ENCODE measurements at places on chromosomes 13 and 19.

DNA sequence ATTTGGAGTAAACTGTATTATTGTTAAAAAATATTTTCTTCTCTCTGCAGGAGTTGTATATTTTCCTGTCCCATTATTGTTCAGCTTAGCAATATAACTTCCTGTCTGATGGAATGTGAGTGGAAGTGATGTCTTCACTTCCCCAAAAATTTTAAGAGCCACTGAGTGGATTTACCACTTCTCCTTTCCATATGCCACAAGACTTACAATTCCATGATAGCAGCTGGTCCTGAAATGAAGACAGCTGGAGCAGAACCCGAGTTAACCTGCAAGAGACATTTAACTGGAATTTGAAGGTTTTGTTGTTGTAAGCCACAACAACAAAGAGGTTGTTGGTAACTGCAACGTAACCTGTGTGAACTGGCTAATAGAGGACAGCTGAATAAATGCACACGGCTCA, 23.4 kb upstream of the TBC1D4 start:
- no peak for DNase-seq

DNA sequence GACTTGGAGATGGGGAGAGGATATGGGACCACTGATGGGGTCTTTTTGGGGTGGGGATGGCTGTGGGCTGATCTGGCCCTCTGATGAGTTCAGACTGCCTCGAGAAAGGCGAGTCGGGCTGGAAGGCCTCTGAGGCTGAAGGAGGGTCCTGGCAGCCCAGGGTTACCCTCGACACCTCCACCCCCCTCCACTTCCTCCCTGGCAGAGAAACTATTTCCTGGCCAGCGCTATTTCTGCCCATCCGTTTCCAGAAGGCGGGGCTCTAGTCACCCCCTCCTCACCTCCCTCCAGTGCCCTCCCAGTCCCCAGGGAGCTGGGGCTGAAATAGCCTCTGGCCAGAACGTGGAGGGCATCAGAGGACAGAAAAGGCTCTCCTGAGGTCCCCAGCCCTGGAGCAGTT, 9.7 kb downstream of the EXOC3L2 start:
- DNase-seq, result no peak

- no peak for DNase-seq
These were observed 661 bp upstream of the MIR17HG start for GRCh38 chr13:91346850-91347201.

DNA sequence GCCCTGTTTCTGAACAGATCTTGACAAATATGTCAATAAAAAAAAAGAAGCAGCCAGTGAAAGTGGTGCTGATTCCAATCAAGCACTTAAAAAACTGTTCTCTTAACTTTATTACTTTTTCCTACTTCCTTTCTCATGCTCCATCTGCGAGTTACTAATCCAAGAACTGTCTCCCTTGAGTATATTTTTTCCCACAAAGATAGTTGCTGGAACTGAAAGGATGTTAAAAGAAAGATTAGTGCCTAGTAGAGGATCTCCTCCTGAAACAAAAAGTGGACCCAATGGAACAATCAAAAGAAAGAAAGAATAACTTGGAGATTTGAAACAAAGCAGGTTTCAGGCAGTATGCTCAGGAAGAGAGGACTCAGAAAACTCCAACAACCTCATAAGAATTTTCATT, 1034.8 kb downstream of the PCDH17 start:
- DNase-seq, result no peak

GRCh38 chr13:99285432-99286182, 21.6 kb downstream of the GPR183 start:
- no peak for DNase-seq

Data from thoracic aorta (tissue), 2 donors.